GM23248 (cell line): ENCODE measurements at places on chromosomes 4 and X.

DNA sequence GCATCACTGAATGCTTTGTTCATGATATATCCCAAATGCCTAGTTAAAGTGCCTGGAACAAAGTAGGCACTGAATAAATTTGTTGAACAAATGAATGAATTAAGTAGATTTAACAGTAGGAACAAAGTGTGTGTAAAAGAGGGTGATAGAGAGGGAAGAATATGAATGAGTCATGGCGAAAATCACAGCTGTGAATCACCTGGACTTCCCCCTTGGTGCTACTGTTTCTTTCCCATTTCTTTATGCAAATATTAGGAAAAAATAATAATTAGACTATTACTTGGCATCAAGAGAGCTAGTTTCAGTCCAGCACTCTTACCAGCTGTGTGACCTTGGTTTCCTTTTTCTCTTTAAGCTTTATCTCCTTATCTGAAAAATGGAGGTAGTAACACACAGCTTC is 9.2 kb downstream of the SPIN3 start:
- DNase-seq, result no peak

- DNase-seq, result no peak
Observed at GRCh38 chr4:77710059-77710458, 104.4 kb downstream of the CXCL13 start.

DNA sequence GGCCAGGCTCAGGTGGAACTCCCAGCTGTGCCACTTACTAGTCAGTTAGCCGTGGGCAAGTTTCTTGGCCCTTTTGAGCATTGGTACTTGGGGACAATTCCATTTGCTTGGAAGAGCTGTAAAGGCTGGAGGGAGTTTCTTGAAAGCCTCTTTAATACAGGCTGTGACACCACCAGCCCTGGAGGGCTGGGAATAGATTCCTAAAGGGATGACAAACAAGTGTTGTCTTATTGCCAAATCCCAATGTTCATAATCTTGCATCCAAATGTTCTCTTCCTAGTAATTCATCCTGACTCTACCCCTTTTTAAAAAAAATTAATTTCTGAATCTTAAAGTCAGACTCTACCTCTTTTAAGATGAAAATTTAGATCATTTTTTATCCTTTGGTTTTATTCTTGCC is 14.6 kb upstream of the MED28 start:
- peak; percentile 41 for DNase-seq

- no peak for DNase-seq
Observed at GRCh38 chrX:9957743-9958142, 9.4 kb upstream of the CLDN34 start.

- peak; percentile 55 for DNase-seq
Observed at GRCh38 chr4:165326831-165327210, 648 bp upstream of the MSMO1 start.

GRCh38 chrX:154125391-154126040 is 18.5 kb upstream of the OPN1LW start:
- DNase-seq, result no peak

- no peak for DNase-seq
Observed at GRCh38 chr4:82758701-82759685, 39.6 kb downstream of the SCD5 start.

- DNase-seq, result no peak
Observed at GRCh38 chr4:105150503-105150902, 3.8 kb downstream of the TET2 start.

- DNase-seq, result peak; percentile 39
Observed at GRCh38 chr4:110900213-110900769, 277.4 kb upstream of the PITX2 start.

GRCh38 chrX:11756354-11757318 is 1.4 kb upstream of the MSL3 start:
- DNase-seq, result peak; percentile 58

DNA sequence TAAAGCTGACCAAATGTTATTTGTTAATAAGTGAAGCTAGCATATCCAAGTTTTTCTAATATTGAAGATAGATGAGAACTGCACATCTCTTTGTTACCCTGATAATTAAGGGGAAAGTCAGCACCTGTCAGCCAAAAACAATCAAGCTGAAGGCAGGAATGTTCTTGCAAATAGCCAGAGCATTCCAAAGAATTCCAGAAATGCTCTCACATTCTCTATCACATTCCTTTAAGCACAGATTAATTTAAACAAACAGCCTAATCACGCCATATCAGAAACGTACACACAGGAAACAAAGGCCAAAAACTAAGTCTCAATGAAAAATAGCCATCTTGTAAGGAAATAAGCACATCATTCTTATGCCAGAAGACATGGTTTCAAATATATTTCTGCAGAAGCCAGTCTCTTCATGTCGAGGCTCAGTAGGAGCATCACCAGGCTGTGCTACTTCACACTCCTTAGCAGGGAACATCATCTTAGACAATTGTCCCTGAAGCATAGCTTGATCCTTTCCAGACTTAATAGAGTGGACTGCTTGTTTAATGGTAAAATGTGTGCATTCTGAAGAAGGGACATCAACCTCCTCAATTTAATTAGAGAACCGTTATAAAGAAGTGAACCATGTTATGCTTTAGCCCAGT is 252.9 kb upstream of the TTC29 start:
- DNase-seq, result no peak

DNA sequence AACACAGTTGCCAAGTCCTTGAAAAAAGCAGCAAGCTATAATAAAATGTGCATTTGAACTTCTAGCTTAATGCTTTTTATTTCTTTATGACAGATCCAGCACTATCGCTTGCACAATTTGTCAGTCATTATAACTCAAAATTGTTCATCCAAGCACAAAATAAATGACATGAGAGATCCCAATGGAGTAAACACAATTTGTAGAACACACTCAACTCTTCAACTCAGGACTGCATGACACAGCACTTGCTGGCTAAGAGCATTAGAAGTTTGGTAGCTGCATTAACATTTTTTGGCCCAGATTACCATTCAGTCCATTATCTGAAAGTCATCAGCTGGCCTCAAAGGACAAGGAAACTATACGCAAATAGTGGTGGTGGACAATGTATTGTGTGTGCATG is 530.1 kb downstream of the INPP4B start:
- no peak for DNase-seq

DNA sequence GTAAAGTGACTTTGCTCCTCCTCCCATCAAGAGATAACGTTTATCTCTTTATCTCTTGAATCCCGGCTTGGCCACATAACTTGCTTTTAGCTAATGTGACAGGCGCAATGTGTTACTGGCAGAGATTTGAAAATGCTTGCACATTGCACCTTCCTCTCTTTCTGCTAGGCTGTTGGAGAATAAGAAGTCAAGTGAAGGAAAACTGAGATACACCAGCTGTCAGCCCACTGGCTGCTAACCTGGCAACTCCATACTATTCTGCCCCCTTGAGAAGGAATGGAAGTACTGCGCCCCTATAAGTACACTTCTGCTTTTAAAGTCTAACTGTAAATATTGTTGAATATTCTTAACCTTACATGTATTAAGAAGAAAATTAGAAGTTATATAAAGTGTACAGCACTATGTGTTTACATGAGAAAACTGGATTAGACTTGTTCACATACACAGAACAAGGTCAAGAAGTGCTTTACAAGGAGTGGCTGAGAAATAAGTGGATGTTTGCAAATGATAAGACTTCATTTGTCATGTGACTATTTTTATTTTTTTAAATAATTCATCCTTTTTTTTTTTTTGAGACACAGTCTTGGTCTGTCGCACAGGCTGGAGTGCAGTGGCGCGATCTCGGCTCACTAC is 424.5 kb upstream of the CTSO start:
- DNase-seq, result peak; percentile 43

DNA sequence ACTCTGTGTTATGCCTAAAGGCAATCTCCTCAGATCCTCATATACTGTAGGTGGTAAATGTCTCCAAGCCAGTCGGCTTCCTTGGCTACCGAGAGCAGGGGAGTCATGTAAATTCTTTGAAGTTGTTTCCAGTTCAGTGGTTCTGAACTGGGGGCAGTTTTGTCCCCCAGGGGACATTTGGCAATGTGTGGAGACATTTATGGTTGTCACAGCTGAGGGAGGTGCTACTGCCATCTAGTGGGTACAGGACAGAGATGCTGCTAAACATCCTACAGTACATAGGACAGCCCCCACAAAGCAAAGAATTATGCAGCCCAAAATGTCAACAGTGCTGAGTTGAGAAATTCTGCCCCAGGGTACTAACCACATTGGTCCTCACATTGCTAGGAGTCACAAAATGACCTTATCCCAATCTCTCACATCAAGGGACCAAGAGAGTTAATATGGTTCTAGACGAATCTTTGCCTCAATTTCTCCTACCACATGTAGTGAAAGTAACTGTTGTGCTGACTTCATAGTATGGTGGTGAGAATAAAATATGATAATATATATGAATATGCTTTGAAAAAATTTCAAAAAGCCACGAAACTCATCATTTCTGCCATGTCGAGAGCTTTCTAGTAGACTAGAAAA is 104.4 kb upstream of the ARHGAP24 start:
- DNase-seq, result peak; percentile 60

GRCh38 chrX:154040307-154040756 is 20.6 kb upstream of the IRAK1 start:
- peak; percentile 85 for DNase-seq

- DNase-seq, result peak; percentile 88
Observed at GRCh38 chr4:8260656-8261111, 8.9 kb upstream of the HTRA3 start.

DNA sequence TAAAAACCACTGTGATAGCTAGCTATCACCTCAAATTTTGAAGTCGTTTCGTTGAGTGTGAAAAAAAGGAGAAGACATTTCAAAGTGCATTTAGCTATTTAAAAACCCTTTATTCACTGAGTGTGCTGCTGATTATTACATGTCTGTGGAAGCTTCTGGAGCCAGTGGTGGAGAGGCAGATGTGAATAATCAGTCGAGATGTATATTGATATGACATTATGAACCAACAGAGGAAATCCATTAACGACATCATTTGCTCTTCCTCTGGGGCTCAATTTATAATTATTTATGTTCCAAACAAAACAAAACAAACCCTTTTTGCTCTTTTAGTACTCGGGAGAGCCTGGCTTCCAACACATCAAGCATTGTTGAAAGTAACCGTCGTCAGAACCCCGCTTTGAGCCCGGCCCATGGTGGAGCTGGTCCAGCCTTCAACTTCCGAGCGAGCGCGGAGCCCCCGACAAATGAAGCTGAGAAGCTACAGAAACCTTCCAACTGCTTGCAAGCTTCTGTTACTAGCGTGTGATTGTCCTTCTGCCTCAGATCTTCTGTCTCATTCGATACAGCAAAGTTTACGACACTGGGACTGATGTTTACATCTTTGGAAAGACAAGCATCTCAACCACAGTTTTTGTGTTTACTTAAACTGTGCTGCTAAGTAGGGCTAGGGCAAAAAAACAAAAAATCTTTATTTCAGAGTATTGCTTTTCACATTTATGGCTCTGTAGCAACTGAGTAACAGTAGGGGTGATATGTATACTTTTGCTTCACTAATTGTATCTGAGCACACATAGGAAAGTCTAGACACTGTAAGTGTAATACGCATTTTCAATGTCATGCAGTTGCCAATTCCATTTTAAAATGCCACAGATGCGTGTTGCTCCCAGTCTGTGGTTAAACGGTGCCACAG is 111.9 kb downstream of the STOX2 start:
- no peak for DNase-seq

DNA sequence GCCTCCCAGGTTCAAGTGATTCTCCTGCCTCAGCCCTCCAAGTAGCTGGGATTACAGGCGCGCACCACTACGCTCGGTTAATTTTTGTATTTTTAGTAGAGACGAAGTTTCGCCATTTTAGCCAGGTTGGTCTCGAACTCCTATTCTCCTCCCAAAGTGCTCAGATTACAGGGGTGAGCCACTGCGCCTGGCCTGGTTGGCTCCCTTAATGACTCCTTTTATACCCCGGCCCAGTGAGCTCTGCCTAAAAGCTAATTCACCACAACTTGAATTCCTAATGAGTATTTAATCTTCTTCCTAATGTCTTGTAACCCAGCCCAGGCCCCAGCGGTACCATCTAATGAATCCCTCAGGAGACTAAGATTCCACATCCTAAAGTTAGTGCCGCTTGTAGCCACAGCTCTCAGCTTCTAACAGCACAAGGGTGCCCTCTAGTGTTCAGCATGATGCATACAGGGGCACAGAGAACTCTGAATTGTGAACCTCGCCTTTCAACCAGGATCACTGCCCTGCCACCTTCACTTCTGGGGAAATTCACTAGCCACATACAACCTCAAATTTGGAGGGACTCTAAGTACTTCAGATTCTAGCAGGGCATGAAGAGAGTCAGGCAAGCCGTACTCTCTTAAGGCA is 89.5 kb downstream of the OR13H1 start:
- DNase-seq, result peak; percentile 64

DNA sequence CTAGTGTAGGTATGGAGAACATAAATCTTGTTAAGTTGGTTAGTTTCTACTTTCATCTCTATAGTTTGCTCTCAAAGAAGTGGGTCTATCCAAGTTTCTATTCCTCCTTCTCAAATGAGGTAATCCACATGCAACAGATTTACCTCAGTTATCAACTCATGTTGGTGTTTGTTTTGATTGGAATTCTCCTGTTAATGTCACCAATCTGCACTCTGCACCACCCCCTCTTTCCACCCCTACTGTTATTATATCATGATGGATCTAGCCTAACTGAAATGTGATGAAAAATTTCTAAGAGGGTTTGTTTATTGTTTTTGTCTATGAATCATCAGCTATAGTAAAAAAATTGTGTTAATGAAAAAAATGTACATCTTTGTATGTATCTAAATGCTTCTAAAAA is 66.1 kb downstream of the AGTR2 start:
- DNase-seq, result peak; percentile 0

DNA sequence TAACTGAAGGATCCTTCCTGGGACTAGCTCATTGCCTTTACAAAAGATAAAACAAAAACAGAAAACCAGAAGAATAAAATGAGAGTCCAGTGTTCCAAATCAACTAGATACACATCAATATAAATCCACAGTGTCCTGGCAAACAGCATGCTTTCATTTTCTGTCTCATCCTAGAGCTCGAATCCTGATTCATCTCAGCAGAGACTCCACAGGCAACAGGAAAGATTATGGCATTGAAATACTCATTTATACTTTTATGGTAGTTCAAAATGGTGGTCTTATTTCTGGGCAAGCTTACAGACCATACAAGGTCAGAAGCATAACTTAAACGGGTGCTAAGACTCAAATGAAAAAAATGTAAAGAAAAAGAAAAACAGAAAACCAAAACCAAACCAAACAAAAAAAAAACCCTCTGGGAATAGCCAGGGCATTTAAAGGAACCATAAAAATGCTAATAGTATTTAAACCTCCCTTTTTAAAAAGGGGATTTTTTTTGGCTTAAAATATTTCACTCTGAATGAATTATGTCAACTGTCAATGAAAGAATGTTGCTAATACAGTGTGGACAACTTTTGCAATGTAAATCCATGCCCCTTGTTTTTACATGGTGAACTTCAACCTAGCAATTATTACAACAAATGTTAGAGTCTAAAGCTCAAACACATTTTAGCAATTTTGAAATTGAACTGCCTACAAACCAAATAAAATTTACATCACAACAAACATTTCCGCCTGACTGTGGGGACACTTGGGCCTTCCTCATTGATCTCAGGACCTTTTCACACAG is 57.9 kb downstream of the GPR101 start:
- DNase-seq, result no peak

DNA sequence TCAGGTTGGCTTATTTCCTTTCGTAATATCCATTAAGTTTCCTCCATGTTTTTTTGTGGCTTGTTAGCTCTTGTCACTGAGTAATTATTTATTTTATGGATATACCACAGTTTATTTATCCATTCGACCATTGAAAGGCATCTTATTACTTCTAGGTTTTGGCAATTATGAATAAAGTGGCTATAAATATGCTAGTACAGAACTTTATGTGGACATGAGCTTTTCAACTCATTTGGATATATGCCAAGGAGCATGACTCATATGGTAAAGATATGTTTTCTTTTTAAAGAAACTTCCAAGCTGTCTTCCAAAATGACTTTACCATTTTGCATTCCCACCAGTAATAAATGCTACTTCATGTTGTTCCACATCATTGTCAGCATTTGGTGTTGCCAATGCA is 803.6 kb downstream of the GLUD2 start:
- peak; percentile 19 for DNase-seq
